PC-3 (cell line): ENCODE measurements at places on chromosomes 1 and 21. TPM values are rescaled to one million over a fixed set of nuclear protein-coding genes. Genes with fewer than 3 reads are reported as not detected.

DNA sequence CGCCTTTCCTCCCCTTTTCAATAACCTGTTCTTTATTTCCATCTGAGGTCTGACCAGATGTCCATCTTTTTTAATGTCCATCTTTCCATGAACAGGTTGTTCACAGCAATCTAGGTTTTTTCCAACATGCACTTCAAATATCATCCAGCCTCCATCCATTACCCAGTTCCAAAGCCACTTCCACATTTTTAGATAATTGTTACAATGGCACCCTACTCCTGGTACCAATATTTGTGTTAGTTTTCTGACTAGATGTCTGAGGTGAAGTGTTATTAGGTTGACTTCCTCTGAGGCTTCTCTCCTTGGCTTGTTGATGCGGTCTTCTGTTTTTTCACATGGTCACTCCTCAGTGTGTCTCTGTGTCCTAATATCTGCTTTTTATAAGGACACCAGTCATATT lies 89.4 kb downstream of the OBSCN start:
- no peak for DNase-seq

The FAM151A gene
- not detected in 2 replicates for total RNA-seq

DNA sequence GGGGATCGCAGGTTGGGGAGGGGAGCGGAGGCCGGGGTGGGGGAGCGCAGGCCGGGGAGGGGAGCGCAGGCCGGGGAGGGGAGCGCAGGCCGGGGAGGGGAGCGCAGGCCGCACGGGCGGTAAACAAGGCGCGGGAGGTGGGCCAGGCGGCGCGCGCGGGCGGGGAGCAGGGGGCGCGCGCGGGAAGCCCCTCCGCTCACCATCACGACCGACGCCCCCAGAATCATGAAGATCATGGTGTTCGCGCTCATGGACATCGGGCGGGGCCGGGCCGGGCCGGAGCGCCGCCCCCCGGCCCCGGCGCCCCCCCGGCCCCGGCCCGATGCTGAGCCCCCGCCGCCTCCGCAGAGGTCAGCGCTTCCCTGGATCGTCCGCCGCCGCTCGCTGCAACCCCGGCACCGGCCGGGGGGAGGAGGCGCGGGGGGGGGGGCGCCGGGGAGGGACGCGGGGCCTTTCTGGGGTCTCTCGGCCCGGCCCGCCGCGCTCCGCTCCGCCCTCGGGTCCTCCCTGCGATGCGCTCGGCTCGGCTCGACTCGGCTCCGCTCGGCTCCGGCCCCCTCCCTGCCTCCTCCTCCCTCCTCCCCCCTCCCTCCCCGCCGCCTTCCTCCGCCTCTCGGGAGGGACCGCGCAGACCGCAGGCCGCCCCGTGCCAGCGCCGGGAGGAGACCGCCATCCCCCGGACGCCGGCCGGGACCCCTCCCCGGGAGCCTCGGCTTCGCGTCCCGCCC lies at the start of gene TMEM240:
TMEM240 (minus strand) TSS at position 535 of the 728 bp plus-strand sequence; CDS start at position 257, 278 bp downstream.
- DNase-seq: no peak

DNA sequence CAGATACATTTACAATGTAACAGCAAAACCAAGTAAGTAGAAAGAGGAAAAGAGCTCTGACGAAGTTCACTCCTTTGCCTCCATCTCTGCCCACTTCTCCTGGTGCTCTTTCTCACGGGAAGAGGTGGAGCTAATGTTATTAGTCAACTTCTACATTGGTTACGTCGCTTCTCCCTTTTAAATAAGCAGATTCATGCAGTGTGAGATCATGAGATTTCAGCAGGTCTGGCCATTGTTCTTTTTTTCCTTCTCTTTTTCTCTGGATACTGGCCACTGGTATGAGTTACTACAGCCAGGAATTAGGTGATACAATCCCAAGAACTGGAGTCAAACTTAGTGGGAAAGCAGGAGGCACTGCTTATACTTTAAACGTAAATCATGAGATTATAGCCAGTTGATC lies 207.1 kb downstream of the AKT3 start:
- DNase-seq: no peak

The CHML gene
- total RNA-seq: 54.5 and 68.6 TPM in 2 replicates

The CELA2A gene
- total RNA-seq: not detected in 2 replicates
